ENCODE measurements at places on chromosomes 4 and X.

- DNase-seq: no peak
Observed at GRCh38 chr4:104848597-104849225, 298.0 kb upstream of the TET2 start.

GRCh38 chrX:9072281-9072680 is 38.4 kb upstream of the FAM9B start:
- no peak for DNase-seq

DNA sequence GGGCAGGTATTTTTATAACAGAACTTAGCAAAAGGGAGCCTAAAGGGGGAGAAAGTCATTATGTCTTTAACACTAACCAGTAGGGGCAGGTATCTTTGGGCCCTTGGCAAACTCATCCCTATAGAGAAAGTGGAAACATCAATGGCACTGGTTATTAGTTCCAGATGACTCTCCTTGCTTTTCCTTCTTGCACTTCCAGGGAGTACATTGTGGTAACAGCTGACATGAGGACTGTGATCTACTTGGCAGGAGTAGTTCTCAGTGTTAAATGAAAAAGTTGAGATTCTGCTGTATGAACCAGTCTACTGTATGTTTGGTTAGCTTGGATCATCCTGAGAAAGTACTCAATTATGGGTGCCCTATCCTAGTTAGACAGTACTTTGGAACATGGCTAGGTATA is 93.6 kb downstream of the ATXN3L start:
- no peak for DNase-seq

DNA sequence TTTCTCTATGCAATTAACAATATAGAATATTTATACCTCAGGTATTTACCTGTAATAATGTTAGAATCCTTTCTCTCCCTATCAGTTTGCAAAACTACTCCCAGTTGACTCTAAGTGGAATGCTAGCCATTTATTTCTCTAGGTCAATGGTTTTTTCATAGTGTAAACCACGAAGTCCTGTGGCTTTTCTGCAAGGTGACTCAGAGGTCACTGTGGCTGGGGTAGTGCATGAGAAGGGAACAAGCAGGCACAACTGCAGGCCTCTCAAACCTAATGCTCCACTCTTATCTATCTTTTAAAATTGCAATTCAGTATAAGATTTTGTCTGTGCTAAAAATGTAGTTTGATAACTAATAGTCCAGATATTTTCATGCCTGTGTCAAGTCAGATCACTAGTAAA is 159.4 kb downstream of the ANTXR2 start:
- no peak for DNase-seq

DNA sequence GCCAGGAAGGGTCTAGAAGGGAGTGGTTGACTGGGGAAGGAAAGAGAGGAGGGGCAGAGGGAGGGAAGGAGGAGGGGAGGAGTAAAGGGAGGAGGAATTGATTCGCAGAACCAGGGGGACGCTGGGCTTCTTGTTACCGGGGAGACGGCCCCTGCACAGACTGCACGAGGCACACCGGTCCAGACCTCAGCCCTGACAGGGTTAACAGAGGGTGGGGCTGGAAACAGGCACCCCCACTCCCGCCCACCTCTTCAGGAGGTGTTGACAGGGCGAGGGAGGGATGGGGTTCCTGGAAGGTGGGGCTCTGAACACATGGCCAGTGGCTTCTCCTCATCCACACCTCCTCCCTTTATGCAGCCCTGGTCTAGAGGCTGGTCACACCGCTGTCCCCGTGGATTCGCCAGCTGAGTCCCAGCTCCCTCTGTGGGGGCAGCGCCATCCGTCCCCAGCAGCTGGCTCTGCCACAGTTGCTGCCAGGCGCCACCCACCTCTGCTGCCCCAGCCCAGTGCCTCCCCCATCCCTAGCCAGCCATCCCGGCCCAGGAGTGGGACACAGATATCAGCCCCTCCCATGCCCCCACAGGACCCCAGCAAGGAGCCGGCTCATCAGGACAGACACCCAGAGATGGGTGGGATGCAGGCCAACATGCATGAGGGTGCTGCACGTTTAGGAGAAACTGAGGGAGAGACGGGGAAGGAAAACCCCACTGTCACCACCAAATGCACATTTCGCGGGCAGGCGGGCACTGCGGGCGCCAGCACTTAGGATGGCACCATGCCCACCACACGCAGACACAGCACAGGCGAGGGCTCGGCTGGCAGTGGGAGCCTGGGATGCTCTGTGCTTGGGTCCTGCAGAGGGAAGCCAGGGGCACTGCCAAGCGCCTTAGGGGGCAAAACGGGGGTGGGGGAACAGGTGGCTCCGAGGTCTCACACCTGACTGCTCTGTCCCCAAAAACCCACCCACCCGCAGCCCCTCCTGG is 87.6 kb downstream of the ABLIM2 start:
- DNase-seq: no peak

GRCh38 chr4:94036964-94037363 is 170.7 kb upstream of the SMARCAD1 start:
- DNase-seq: no peak

DNA sequence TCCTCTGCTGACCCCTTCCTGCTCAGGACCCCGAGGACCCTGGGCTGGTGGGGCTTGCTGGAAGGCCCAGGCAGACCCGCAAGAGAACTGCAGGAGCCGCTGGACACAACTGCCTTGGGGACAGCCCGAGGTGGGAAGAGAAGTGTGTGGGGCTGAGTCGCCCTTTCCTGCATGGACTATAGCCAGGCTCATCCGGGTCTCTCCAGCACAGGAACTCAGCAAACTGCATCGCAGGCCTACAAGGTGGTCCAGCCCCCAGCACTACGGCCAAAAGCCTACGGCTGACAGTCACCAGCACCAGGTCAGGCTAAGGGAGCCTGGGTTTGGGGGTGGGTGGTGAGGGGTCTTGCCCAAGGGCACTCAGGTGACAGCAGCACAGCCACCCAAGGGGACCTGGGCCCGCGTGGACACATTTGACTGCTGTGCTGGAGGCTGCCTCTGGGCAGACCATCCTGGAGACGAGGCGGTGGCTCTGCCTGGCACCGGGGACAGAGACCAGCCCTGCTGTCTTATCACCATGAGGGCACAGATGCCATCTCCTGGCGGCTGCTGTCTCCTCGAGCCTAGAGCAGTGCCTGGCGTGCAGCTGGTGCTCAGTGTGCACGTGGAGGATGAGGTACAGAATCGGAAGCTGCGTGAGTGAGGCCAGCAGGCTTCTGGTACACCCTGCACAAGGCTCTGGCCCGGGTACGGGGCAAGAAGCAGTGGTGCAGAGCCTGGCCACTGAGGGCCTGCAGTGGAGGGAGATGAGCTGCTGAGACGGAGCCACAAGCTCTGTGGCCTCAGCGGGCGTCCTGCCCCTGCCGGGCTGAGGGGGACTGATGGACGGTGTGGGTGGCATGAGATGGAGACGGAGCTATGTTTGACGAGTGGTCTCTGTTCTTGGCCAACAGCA is 15.1 kb downstream of the LRPAP1 start:
- DNase-seq: no peak

GRCh38 chrX:103215425-103215991 is 600 bp downstream of the BEX4 start:
- DNase-seq: no peak

GRCh38 chr4:132642016-132642817 is 506.9 kb upstream of the PCDH10 start:
- no peak for DNase-seq

GRCh38 chr4:143046454-143046853 is 138.3 kb upstream of the USP38 start:
- DNase-seq: no peak

DNA sequence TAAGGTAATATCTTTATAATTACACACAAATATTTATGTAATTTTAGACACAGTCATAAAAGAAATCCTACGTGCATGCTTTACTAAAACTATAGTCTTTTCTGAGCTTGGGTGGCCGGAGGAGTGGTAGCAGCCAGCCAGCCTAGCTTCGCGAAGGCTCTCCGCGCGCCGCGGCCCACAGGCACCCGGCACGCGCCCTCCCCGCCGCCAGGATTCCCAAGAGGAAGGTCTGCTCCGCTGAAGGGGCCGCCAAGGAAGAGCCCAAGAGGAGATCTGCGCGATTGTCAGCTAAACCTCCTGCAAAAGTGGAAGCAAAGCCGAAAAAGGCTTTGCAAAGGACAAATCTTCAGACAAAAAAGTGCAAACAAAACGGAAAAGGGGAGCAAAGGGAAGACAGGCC is 8.7 kb upstream of the PJA1 start:
- no peak for DNase-seq

DNA sequence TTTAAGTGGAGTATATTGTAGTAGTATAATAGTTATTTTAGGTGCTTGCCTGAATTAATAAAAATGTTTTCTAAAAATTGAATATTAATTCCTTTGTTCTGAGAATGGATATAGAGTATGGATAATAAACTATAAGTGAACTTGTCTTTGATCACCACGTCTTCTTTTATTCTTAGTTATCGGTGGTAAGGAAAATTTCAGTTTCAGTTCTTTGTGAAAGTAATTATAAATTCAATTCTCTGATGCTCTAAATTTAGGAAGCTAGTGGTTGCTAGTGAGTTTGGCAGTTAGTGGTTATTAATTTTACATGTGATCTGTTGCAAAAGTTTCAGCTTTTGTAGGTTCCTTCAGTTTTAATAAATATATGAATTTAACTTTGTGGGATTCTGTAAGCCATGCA is 30.8 kb downstream of the MRPL1 start:
- DNase-seq: no peak

GRCh38 chrX:44314259-44314734 is 29.2 kb downstream of the EFHC2 start:
- DNase-seq: no peak

- no peak for DNase-seq
Observed at GRCh38 chr4:151340751-151341385, 15.5 kb upstream of the SH3D19 start.

- DNase-seq: no peak
Observed at GRCh38 chrX:153789654-153790053, 4.5 kb downstream of the IDH3G start.

DNA sequence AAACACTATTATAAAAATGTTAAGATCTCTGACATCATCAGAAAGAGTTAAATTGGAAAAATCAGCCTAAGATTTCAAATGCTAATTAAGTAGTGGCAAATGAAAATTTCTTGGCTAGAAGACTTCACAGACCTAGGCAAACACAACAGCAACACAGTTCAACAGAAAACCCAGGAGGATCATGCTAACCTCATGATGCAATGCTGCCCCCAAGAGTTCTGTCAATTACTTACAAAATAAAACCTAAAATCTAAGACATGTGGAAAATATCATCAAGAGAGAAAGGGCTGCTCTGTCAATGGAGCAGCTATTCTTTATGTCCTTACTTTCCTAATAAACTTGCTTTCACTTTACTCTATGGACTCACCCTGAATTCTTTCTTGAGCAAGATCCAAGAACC is 21.0 kb downstream of the S100G start:
- no peak for DNase-seq

DNA sequence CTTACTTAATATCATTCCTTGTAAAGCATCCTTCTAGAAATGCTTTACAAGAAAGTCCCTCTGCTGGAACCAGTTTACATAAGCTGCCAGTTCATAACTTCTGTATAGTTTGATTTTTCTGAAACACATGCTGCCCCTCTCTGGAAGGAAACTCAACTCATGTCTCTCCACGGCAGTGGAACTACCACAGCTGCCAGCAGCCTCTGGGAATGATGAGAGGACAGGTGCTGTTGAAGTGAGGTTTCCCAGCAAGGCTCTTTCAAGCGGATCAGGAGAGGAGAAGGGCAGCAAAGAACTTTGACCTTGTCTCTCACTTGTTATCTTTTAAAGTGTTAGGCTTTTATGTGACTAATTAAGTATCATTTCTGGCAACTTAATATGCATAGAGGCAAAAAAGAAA is 7.3 kb downstream of the GRPR start:
- DNase-seq: no peak

GRCh38 chrX:29636331-29636730 is 579.0 kb upstream of the MAGEB2 start:
- DNase-seq: no peak

DNA sequence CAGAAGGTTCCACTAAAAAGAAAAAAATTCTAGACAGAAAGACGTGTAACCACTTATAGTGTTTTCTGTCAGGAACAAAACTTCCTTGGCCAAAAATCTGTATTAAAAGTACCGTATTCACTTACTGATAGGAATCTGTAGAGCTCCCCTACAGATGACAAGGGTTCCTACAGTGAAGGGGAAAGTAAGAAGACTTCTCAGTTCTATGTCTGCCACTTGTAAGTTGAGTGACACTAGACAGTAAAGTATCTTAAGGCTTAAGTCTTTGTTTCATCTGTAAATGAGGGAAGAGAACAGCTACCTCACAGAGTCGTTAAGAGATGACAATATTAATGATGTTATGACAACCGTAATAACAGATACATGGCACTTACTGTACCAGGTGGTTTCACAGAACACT is 3.3 kb downstream of the COQ2 start:
- no peak for DNase-seq

DNA sequence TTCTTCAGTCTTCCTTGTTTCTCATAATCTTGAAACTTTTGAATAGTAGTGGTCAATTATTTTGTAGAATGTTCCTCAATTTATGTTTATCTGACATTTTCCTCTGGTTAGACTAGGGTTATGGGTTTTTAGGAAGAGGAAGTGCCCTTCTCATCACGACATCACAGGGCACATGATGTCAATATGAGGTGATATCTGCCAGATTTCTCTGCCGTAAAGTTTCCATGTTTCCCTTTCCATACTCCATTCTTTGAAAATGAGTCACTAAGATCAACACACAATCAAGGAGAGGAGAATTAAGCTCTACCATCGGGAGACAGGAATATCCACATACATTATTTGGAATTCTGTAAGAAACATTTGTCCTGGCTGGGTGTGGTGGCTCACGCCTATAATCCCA is 28.4 kb downstream of the RP2 start:
- no peak for DNase-seq

- DNase-seq: no peak
Observed at GRCh38 chr4:110639207-110640090, 16.6 kb upstream of the PITX2 start.

DNA sequence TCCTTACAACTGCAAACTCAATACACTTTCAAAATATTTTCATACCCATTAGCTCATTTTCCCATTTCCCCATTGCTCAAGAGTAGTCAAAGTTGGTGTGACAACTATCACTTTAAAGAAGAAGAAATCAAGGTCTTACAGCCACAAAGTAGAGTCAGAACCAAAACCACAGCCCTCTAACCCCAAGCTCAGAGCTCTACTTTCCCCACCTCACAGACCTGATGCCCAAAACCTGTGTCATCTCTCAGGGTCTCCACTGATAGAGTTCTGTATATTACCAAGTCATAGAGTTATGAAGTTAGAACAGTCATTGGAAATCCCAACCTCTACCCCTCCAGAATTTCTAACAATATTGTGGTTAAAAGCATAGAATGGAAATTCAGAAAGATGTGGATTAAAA is 505.8 kb downstream of the RAB28 start:
- DNase-seq: no peak

Data from Peyer's patch (tissue), 4 donors.